ENCODE measurements at places on chromosomes 6 and 20. TPM values are rescaled to one million over a fixed set of nuclear protein-coding genes. Genes with fewer than 3 reads are reported as not detected.

DNA sequence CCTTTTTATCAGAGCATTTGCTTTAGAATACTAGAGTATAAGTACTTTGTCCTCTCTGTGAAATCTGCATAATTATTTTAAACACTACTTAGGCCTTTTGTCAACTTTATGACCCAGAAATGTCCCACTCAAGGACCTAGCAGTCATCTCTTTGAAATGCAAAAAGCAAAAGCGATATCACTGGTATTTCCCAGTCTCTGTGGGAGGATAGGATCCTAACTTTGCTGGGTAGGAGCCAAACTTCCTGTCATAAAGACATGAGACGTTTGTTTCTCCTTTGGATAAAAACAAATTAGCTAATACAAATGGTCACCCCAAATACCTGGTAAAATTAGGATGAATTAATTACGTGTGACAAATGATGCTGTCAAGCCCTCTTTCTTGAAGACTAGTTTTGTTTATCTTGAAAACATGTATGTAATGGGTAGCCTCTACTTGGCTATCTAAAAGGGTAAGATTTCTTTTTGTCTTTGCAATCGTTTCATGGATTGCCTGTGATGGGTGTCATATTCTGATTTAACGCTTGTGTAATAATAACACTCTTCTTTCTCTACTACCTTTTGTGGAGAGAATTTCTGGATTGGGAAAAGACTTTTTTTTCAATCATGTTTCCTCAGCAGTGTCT lies 36.2 kb downstream of the DCDC2 start:
- H3K36me3 ChIP-seq: no peaks in the 10 kb centered on the region
- H3K27ac ChIP-seq: no peak overlapping the region
- no peaks in the 10 kb centered on the region for H3K4me1 ChIP-seq
- DNase-seq: no peak
- no peak overlapping the region for H3K4me3 ChIP-seq

DNA sequence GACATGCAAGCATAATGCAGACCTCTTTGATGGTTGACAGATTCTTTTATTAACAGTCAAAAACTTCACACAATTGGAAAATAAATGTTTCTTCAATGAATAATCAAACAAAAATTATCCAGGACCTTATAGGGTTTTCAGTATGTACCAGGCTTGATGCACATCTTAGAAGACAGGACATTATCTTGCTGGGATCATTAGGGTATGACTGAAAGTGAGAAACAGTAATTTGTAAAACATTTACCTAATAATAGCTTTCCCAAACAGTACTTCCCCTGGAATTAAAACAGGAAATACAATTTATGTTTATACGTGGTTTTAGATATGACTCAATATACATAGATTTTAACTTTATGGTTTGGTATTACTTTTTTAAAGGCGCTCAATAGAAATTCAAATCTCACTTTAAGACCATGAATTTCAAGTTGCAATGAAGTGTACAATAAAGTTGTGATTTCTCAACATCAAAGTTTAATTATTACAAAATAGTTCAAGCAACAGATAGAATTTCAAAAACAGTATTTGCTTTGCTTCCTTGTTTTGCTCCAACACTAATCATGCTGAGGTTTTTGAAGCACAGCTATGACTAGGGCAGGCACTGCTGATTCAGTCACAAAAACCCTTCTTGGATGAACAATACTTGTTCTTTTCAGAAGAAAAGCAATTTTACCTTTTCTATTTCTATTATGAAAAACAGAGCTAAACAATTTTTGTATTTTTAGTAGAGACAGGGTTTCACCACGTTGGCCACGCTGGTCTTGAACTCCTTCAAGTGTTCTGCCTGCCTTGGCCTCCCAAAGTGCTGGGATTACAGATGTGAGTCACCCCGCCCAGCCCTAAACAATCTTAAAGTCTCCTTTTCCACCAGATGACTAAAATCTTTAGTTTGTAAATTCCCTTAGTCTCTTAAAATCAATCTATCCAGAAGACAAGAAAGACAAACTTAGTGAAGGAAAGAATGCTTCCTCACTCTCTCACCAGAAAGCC lies 13.7 kb downstream of the SOD2 start:
- H3K27me3 ChIP-seq: no peaks in the 10 kb centered on the region
- H3K4me3 ChIP-seq: no peak overlapping the region
- no peaks in the 10 kb centered on the region for H3K4me1 ChIP-seq
- peaks cover 25% of the 10 kb centered on the region for H3K36me3 ChIP-seq
- no peak for DNase-seq
- no peak overlapping the region for H3K27ac ChIP-seq

GRCh38 chr20:36322131-36322530 lies 16.0 kb downstream of the DLGAP4 start:
- no peaks in the 10 kb centered on the region for H3K36me3 ChIP-seq
- no peaks in the 10 kb centered on the region for H3K4me1 ChIP-seq
- no peak for DNase-seq
- no peaks in the 10 kb centered on the region for H3K27me3 ChIP-seq
- no peak overlapping the region for H3K27ac ChIP-seq

DNA sequence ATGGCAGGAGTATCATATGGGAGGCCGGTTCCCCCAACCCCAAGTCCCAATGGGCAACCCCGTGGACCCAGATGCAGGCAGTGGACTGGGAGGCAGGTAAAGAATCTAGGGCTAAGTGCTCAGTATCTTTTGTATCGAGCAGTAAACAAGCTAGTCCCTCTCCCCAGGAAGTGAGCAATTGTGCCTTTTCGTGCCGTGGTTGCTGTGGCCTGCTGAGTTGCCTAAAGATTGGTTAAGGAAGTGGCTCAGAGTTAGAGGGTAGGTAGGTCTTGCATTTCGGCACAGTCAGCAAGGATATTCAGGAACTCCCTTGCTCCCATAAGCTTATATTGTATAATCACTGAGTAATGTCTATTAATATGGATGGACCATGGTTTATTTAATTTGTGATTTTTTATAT lies 1.3 kb upstream of the DNAH8 start:
- DNase-seq: no peak
- H3K27me3 ChIP-seq: peaks cover 10% of the 10 kb centered on the region
- no peak overlapping the region for H3K4me3 ChIP-seq
- peaks cover 3% of the 10 kb centered on the region for H3K4me1 ChIP-seq

Gene SAYSD1
- total RNA-seq: 16.5 TPM
